ENCODE measurements at places on chromosomes 2 and 18.

- no peak for DNase-seq
Measured at GRCh38 chr2:42429352-42429751, 64.4 kb downstream of the KCNG3 start.

DNA sequence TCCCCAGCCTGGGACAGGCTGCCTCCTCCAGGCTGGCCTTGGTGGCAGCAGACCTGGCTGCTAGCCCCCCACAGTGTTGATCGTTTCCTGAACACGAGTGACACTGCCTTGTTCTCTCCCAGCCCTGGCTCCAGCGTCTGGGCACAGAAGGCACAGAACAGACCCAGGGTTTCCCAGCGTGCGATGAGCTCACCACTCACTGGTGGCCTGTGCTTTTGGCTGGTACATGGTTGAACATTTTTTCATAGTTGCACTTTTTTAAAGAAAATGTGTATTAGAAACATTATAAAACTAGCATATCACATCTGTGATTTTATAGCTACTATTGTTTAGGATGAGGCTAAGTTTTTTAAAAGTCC, 40.9 kb downstream of the SCTR start:
- no peak for DNase-seq

- no peak for DNase-seq
Measured at GRCh38 chr2:46187112-46187618, 110.0 kb upstream of the EPAS1 start.

DNA sequence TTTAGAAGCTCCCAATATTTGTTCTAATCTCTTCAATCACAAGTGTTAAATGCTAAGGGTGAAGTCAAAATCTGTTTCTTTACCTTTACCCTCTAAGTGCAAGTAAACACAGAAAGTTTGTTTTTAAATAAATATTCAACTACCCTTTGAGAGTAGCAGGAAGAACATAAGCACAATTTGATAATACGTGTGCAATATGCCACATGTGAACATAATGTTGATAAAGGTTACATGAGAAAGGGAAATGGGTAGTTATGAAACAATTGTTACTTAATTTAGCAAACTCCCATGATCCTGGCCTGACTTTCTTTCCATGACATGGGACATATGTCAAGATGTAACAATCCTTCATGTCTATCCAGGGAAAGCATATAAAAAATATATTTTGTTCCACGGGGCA, 7.1 kb downstream of the SPRED2 start:
- no peak for DNase-seq

DNA sequence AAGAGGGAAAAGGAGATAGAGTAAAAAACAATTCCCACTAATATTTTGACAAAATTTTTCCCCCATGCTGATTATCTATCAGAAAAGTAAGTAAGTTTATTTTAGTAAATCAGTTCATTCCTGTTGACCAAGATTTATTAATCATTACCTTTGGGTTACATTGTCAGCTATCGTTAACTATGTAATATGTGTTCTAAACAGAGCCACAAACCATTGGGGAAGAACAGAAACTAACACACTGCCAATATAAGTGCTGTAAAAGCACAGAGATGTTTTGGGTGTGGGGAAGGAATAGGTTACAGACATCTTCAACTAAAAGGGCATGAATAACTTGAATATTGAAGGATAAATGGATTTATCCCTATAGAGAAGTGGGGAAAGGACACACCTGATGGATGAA, 42.5 kb upstream of the ACADL start:
- DNase-seq: no peak

DNA sequence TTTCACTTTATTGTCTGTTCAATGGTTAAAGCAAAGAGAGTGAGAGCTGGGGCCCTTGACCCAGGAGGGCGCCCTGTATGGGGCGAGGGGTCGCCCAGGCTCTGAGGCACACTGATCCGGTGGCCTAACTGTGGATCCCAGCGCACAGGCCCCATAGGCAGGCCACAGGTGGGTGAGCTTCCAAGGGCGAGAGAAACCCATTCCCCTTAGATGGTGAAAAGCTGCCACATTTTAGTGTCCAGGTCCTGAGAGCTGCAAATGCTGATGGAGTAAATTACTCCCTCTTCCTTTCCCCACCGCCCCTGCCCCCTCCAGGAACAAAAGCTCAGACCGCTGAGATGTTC, 5.9 kb upstream of the DLX2 start:
- no peak for DNase-seq

DNA sequence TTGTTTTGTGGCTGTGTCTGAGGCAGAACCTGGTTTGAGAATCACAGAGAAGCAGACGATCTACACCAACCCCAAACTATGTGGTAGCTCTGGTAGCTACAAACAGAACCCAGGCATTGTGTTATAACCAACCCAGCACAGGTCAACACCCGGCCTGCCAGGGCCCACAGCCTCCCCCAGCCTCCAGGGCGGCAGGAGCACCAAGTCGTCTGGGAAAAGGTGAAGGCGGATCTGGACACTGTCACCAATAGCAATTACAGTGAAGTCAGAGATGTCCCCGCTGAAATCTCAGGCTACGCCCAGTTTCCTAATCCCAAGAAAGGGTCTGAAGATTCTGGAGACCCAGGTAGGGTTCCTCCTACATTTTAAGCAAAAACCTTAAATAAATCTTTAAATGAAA, 3.6 kb downstream of the HJURP start:
- no peak for DNase-seq

- DNase-seq: peak; percentile 66
Measured at GRCh38 chr2:46010925-46011490, 286.2 kb upstream of the EPAS1 start.

- no peak for DNase-seq
Measured at GRCh38 chr18:31225668-31226067, 63.0 kb upstream of the DSC1 start.

- no peak for DNase-seq
Measured at GRCh38 chr2:3316456-3317276, 61.0 kb downstream of the EIPR1 start.

GRCh38 chr2:52976143-52976949, 791.3 kb upstream of the CHAC2 start:
- no peak for DNase-seq

DNA sequence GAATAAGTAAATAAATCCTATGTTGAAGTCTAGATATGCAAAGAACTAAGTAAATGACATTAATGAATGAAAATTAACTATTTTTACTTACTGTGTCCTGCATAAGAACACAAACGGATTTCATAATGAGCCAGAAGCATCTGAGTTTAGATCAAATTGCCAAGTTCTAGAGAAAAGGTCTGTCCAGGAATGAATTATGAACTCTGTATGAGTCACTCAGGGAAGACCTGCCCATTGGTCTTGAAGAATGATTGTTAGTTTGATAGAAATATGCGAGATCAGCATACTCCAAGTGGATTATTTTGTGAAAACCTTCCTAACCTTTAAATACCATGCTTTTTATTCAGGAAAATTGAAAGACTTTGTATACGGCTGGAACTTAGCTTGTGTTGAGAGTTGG, 189.5 kb downstream of the DOK6 start:
- DNase-seq: no peak

- DNase-seq: no peak
Measured at GRCh38 chr2:56184500-56185011, 766 bp downstream of the CCDC85A start.

DNA sequence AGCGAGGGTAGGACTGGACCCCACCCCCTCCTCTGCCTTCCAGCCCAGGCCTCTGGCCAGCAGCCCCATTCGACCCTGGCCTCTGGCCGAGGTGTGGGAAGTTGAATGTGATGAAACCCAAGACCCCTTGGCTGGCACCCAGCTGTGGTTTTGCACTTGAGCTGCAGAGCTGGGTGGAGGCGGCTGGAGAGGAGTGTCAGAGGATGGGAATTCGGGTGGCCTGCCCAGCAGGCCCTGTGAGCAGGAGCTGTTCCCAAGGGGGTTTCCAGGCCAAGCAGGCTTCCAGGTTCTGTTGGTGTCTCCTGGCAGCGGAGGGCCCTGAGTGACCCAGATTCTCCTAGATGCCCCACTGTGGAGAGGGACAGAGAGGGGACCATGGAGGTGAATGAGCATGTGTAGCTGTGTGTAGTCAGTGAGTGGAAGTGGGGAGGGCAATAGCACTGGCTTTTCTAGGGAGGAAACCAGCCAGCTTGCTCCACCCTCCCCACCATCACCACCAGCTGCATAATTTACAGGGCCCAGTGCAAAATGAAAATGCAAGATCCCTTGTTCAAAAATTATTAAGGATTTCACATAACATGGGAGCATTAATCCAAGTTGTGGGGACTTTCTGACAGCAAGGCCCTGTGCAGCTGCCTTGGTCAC, 172.2 kb upstream of the HAAO start:
- no peak for DNase-seq

DNA sequence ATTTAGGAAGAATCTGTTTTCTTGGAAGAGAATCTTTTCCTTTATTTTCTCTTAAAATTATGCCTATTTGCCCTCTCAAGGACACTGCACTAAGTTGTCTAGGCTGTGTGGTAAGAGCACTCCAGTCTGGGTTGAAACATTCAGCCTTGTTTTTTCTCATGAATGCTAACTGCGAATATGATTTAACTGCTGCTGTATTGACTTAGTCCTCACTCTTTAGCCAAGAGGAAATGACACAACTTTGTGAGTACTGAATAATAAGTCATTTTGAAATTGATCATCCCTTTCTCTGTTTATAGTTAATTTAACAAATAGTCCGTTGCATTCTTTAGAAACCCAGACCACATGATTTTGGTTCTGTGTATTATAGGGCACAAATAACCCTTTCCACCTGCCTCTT, 4.5 kb upstream of the RND3 start:
- DNase-seq: no peak

DNA sequence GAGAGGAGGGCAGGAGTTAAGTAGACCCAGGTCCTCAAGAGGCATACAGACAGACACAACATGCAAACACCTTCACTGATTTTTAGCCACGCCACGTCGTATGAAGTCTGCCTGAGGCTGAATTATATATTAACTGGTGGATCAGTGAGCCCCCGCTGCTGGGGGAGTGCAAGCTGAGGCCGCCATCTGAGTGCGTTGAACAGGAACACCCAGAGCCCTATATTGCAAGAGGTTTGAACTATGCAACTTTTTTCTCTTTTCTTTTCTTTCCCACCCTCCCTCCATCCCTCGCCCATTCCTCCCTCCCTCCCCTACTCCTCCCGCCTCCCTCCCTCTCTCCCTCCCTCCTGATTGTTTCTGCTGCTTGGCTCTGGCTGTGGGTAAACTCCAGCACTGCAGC, 30.2 kb downstream of the SETBP1 start:
- DNase-seq: no peak

- no peak for DNase-seq
Measured at GRCh38 chr2:49108436-49108835, 45.9 kb downstream of the FSHR start.

DNA sequence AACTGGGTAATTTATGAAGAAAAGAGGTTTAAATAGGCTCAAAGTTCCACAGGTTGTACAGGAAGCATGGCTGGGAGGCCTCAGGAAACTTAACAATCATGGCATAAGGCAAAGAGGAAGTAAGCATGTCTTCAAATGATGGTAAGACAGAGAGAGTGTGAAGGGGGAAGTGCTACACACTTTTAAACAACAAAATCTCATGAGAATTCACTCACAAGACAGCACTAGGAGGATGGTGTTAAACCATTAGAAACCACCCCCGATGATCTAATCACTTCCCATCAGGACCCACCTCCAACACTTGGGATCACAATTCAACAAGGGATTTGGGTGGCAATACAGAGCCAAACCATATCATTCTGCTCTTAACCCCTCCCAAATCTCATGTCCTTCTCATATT, 34.9 kb downstream of the CFAP210 start:
- DNase-seq: no peak

DNA sequence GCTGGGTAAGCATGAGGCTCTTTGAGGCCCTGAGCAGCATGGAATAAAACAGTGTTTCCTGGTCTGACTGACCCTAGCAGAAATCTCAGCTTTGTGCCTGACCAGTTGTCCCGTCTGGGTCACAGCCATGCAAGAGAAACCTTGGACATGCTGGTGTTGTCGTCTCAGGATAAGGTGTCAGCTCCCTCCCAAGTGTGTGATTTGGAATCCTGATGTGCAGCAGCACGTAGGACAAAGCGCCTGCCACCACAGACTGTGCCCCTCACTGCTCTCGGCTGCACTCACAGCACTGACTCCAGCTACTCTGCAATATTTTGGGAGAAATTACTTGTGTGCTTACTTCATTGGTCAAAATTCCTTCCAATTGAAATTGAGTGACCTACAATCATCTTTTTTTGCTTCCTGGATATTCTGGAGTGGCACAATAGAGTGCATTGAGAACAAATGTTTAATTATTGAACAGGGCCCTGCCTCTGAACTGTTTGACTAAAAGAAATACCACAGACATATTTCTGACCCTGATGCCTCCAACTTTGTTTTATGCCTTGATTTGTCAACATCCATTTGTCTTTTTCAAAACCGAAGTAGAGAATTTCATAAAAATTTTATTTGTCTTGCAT, 352.4 kb downstream of the SOCS6 start:
- no peak for DNase-seq

- no peak for DNase-seq
Measured at GRCh38 chr2:38065502-38066135, 10.3 kb downstream of the CYP1B1 start.

- DNase-seq: no peak
Measured at GRCh38 chr2:220999356-220999755, 572.7 kb downstream of the EPHA4 start.

- no peak for DNase-seq
Measured at GRCh38 chr18:2717407-2717806, 61.9 kb downstream of the SMCHD1 start.

DNA sequence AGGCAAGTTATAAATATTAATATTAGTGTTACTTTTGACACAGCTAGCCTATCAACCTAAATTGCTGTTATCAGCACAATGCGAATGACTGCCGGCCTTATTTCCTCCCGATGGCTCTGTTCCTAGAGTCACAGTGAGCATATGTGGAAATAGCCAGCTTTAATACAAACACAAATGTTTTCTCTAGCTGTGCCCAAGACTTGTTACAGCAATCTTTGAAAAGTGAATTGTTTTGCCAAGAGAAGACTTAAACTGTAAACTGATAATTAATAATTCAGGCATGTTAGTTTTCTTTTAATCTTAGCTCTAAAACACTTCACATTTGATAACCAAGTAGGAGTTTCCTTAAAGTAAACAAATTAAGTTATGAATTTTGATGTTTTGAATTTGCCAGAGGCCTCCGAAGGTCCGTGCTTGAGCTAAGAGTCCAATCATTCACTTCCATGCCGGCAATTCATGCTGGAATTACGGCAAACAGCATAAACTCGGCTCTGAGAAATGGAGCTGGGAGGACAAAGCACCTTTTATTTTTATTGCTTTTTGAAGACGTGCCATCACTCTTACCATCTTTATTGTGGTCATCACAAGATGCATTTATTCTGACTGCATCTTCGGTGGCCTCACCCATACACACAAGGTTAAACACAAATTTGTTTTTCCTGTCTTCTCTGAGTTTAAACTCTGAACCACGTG, 184.5 kb upstream of the CWC22 start:
- DNase-seq: no peak

All from kidney capillary endothelial cell (primary cell).